ENCODE measurements at places on chromosomes 1 and 21.

- no peak for DNase-seq
Observed at GRCh38 chr1:202220733-202221132, 27.1 kb downstream of the LGR6 start.

DNA sequence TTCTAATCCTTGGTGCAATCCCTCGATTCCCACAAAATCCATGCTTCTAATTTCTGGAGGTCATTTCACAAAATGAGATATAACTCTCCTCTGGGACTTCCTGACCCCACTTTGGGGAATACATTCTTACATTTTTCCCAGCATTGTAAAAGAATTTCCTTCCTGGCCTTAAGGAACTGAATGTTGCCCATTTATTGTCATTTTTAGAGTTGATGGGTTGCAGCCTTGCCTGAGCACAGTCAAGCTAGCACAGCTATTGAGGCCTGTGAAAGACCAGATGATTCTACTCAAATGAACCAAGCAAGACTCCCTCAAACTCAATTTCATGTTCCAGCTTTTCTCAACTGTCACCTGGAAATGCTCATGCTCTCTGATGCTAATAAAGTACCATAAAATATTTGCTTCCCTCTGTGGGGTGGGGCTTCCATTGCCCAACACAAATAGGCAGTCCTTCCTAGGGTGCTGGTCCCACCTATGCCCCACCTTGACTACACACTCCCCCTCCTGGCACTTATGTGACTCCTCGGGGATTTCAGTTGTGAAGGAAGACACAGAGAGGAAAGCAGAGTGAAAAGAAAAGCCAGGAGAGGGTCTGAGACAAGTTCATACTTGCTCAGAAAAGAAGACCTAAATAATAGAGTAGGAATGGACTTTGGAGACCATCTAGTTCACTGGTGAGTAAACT lies 24.0 kb upstream of the CDC7 start:
- no peak for DNase-seq

GRCh38 chr1:234938135-234938534 lies 190.5 kb downstream of the TOMM20 start:
- no peak for DNase-seq

GRCh38 chr1:185825556-185825955 lies 91.4 kb downstream of the HMCN1 start:
- no peak for DNase-seq

- no peak for DNase-seq
Observed at GRCh38 chr1:56814205-56814604, 5.0 kb downstream of the FYB2 start.

DNA sequence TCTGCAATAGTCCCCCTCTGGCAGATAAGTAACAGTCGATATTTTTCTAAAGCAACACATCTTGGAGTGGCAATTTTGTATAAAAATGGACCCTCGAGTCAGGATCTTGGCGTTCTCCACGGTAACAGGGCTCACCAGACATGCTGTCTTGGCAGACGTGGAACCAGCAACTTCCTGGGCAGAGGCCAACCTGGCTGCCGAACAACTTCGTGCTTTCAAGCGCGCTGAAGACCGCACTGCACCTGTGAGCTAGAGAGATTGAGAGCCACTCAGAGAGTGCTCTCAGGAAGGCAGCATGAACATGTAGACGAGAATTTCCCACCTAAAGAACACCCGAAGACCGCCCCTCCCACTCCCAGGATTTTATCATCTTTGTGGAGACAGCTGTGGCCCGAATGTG lies 7.3 kb downstream of the C1orf174 start:
- DNase-seq = no peak

DNA sequence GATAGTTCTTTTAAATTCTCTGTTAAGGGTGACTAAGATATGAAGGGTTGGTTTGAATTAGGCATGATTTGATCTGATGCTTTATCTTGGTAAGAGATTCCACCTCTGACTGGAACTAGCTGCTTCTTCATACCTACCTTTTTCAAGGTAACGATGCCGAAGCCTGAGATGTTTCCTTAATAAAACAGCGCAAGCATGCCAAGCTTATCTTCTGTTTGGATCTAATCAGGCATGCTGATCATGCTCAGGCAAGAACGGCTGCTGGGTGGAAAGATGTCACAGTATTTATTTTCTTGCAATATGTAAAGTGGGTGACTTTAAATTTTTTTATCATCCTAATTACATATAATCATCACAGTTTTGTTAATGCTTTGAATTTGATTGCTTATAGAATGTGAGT lies 148.7 kb downstream of the ADGRL2 start:
- no peak for DNase-seq

GRCh38 chr21:38267136-38267755 lies 10.5 kb downstream of the KCNJ15 start:
- DNase-seq = no peak

DNA sequence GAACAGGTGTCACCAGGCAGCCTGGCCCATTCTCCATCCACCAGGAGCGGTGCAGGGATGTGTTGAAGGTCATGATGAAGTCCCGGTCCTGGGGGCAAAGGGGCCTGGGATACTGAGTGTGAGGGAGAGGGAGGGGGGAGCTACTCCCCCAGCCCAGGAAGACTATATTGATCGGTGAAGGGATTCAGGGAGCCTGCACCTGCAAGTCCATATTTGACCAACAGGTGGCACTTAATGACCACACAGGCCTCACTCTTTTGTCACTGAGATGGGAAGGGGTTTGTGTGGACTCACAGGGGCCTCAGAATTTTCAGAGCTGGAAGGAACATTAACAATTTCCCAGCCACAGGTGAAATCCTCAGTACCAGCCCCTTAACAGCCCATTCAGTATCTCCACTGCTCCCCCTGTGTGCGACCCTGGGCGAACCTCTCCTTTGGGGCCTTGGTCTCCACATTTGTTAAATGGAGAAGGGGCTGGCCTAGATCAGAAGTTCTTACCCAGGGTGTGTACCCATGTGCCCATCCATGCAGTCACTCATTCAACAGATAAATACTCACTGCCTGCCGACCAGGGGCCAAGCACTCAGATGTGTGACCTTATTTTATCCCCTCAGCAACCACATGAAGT lies 55.6 kb downstream of the NKAIN1 start:
- no peak for DNase-seq

DNA sequence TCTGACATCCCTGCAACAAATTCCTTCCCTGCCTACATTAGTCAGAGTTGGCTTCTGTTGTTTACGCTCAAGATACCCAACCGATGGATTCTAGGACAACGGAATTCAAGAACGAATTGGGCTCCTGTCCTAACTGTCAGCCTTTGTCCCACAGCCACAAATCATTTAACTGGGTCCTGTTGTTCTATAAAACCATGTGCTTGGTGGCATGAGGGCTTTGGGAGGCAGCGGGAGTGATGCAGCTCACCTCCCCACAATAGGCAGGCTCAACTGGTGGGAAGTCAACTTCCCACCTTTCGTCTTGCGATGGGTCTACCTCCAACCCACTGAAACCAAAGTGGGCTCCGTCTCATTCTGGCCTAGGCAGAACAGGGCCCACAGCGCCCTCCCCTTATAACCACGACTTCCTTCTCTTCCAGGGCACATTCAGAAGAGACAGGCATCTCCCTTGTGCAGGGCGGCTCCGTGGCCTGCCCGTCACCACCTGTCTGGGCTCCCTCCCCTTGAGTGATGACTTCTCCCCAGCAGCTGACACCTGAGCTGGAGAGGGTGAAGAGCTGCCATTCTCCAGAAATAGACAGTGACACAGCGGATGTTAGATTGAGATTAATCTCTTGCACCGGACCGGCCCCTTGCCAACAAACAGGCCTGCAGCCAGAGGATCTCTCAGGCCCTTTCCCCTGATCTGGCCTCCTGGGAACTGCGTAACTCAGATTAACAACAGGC lies 26.5 kb downstream of the LRRC38 start:
- no peak for DNase-seq

GRCh38 chr1:212506666-212507065 lies 73.9 kb downstream of the NENF start:
- DNase-seq = no peak

Data from effector memory CD4-positive, alpha-beta T cell (primary cell).